ENCODE measurements at places on chromosomes 3 and 15.

DNA sequence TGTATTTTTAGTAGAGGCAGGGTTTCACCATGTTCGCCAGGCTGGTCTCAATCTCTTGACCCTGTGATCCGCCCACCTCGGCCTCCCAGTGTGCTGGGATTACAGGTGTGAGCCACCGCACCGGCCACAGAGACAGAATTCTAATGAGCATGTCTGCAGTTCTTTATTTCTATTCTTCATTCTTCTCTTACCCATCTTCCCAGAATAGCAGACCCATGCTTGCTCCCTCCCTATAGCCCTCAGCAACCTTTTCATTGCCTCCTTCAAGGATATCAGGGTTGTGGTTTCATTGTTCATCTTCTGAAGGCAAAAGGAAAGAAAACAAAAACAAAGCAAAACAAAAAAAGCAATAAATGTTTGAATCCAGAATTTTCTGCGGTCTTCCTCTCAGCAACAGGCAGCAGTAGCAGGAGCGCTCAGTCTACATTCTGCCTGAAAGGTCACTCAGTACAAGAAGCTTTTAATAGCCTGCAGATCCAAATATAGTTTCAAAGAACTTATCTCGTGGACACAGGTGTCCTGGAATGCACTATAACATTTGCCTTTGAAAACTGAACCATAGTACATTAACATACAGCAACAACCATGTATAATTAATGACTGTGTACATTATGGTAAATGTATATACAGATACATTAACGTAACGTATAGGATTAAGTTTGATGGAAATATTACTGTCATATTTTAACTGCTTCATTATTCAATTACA lies at the start of gene SMCO1:
Gene SMCO1 (minus strand): TSS at position 434 of the 709 bp plus-strand sequence. CDS start 137 bp downstream, at position 297.
- DNase-seq, result no peak

- no peak for DNase-seq
Measured at GRCh38 chr3:16448639-16449070, 64.8 kb downstream of the RFTN1 start.

DNA sequence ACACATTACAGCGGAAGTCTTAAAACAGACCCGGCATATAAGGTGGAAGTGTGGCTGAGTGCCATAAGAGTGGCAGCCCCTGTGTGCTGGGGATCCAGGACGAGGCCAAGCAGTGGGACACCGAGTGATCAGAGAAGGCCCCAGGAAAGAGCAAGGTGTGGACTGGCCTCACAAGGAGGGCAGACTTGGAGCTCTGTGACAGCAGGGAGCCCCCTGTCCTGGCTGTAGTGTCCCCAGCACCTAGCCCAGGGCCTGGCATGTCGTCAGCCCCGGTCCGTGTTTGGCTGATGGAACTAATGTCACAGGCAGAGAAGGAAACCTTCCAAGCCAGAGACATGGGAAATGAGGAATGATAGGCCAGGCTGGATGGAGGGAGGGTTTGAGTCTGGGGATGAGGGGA lies 4.8 kb downstream of the PDIA5 start:
- DNase-seq, result no peak

- DNase-seq, result no peak
Measured at GRCh38 chr3:133591271-133591742, 17.8 kb downstream of the CDV3 start.

DNA sequence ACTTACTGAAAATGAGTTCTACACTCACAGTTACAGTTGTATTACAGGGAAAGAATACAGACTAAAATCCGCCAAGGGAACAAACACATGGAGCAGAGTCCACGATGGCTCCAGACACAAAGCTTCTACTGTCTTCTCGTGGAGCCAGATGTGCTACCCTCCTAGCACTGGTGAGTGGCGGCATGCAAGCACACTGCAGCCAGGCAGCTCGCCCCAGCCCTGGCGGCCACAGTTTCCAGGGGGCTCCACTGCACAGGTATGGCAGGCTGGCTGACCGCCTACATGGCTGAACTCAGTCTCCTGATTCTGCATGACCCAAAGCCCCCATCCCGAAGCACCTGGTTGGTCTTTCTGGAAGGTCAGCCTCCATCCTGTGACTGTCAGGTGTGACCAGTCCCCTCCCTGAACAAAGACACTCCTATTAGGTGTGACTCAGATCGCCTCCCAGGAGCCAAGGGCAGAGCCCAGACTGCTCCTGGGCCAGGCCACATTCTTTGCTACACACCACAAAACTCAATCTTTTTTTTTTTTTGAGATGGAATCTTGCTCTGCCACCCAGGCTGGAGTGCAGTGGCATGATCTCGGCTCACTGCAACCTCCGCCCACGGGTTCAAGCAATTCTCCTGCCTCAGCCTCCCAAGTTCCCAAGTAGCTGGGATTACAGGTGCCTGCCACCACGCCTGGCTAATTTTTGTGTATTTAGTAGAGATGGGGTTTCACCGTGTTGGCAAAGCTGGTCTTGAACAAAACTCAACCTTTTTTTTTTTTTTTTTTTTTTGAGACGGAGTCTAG lies 51.5 kb downstream of the CFAP92 start:
- no peak for DNase-seq

DNA sequence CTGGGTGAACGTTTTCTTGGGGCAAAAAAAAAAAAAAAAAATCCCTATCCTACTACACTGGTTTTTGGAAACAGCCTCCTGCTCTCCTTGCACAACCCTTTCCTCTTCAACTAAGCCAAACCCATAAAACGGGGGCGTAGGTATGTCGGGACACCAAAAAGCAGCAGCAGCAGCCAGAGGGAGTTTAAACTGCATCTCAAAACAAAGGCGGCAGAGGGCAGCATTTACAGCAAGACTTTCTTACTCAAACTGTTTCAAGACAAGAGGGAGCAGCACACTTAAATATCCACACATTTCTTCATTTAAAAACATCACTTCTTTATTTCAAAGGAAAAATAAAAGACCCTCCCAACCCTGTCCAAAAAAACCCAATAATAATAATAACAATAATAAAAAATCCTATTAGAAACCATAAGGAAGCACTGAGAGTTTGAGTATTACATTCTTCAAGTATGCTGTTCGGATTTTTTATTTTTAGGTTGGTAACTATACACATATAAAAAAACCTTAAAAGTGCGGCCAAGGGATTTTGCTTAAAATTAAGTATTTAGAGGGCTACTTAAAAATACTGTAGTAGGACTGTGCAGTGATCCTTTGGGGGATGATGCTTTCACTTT lies 43.9 kb upstream of the PLXND1 start:
- peak; percentile 63 for DNase-seq

Data from liver (tissue), 10 donors.